Mammary epithelial cell (primary cell): ENCODE measurements at places on chromosomes 2 and 18. TPM values are rescaled to one million over a fixed set of nuclear protein-coding genes. Genes with fewer than 3 reads are reported as not detected.

GRCh38 chr18:46814399-46814798 lies 57.5 kb upstream of the ST8SIA5 start:
- no peak for DNase-seq

DNA sequence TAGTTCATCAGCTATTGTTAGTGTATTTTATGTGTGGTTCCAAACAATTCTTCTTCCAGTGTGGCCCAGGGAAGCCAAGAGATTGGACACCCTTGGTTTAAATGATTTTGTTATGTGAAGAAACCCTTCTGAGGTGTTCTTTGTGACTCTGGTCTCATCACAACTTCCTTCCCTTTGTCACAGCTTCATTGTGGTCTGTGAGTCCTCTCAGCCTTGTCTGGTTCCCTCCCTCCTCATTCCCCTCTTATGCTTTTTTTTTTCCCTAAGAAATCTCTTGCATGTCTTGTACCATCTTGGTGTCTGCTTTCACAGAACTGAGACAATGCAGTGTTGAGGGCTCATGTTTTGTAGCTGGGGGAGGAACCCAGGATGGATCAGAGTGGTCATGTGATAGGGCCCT lies 118.9 kb downstream of the TMEM182 start:
- no peak for DNase-seq

The FAM124B gene
- total RNA-seq: not detected in 2 replicates

DNA sequence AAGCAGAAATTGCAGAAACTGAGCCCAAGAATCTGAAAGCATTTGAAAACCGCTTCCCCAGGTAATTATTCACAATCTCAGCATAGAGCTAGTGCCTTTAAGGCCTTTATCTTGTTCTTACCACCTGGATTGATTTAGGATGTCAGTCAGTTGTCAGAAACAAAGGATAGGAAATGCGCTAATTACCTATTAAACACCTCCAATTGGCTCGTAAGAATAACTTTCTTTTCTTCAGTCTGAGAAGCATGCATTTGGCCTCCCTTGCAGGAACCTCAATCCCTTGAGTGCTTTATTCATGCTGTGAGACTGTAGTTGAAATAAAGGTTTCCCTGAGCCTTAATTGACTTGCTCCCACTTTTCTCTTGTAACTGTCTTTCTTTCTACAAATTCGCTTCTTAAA lies 400.3 kb upstream of the LRATD1 start:
- no peak for DNase-seq

- no peak for DNase-seq
Measured at GRCh38 chr2:176103742-176104315, 3.3 kb upstream of the HOXD11 start.

- no peak for DNase-seq
Measured at GRCh38 chr2:128310761-128311160, 7.9 kb downstream of the HS6ST1 start.
